ENCODE measurements at places on chromosomes 16 and 17. TPM values are rescaled to one million over a fixed set of nuclear protein-coding genes. Genes with fewer than 3 reads are reported as not detected.

Gene CCDC47
- total RNA-seq = 67.2 TPM

DNA sequence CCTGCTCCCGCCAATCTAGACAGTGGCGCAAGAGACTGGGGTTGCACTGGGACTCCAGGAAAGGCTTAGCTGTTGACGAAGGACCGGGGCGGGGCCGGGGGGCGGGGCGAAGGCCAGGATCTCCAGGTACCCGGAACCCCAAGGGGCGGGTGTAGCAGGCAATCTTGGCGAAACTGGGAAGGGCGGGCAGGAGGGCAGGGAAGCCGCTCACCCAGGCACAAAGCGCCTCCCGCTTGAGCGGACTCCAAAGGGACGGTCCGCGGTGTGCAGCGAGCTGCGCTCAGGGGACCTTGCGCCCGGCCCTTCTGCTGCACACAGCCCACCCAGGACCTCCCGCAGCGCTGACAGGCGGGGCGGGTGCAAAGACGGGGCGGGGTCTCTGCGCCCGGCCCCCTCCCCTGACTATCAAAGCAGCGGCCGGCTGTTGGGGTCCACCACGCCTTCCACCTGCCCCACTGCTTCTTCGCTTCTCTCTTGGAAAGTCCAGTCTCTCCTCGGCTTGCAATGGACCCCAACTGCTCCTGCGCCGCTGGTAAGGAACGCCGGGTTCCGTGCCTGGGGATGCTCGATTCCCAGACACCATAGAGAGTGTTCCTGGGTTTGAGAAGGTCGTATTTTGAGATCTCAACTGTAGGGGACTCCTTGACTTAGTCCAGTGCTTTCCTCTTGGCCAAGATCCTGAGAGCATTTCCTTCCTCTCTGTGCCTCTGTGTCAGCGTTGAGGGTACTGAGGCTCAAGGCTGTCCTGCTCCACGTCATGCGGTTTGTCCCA, at the start of gene MT1F:
MT1F (plus strand) TSS at position 405 of the 772 bp plus-strand sequence; CDS start at position 505, 100 bp downstream.
- no peak for DNase-seq

Gene DNASE1L2
- total RNA-seq = 17.3 TPM

- no peak for DNase-seq
These were observed 34.0 kb downstream of the CIBAR2 start for GRCh38 chr16:85078226-85078625.

- DNase-seq = no peak
These were observed 3.2 kb upstream of the SAMD14 start for GRCh38 chr17:50133028-50133768.

DNA sequence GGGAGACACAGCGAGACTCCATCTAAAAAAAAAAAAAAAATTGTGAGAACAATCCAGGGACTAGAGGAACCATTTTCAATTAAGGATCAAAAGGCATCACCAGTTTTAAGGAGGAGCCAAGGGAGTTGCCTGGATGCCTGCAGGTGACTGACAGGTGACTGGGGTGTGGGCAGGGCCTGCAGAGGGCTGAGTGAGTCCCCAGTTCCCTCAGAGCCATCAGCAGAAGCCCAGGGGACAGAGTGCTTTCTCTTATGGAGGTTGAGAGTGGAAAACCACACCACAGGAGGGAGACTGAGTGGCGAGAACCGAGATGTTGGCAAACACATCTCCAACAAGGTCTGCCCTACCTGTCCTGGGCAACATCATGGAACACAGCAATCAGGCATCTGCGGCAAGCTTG, 27.1 kb upstream of the CREBBP start:
- DNase-seq = no peak

Gene TEKT3
- 1.4 TPM for total RNA-seq

Gene RABEP2
- total RNA-seq = 23.3 TPM

DNA sequence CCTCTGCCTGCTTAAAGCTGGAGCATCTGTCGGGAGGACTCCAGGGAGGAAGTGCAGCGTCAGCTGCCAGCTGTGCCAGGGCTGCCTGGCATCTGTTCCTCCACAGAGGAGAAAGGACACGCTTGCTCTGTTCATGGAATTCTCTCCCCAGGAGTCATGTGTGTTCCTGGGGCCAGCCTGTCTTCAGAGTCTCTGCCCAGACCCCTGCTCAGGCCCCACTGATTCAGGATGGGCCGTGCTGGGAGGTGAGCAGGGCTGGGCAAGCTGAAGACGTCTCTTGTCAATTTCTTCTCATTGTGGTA, 24.2 kb downstream of the CRISPLD2 start:
- DNase-seq = no peak

GRCh38 chr17:48420823-48421222, 9.2 kb downstream of the SKAP1 start:
- DNase-seq = no peak

GRCh38 chr17:62760059-62760944, 47.8 kb downstream of the MARCHF10 start:
- no peak for DNase-seq

DNA sequence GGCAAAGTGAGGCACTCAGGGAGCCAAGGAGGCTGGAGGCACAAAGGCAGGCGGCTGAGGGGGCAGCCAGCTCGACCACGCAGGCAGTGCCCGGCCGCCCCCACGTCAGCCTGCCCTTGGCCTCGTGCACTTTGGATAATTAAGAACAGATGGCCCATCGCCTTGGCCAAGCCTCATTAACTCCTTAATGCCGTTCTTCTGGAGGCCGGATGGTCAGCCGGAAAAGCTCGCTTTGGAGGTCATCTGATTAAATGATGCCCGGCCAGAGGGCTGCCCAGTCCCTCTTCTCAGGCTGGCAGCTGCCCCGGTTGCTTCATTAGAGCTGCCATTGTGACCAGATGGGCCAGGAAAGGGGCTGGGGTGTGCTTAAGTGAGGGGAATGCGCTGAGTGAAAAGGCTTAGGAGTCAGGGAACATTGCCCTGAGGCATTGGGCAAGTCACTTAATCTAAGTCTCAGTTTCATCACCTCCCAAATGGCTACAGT, 364.0 kb downstream of the NPIPA8 start:
- DNase-seq = no peak

Gene ZNF423
- 8.0 TPM for total RNA-seq

Gene C16orf89
- 2.0 TPM for total RNA-seq

GRCh38 chr16:78150233-78150632, 50.8 kb downstream of the WWOX start:
- DNase-seq = no peak
